Stimulated activated CD4-positive, alpha-beta T cell treated with anti-CD3 and anti-CD28 coated beads, TNF-alpha, amount 100 ng/mL, for 24 hours (primary cell): ENCODE measurements at places on chromosomes 4 and X.

DNA sequence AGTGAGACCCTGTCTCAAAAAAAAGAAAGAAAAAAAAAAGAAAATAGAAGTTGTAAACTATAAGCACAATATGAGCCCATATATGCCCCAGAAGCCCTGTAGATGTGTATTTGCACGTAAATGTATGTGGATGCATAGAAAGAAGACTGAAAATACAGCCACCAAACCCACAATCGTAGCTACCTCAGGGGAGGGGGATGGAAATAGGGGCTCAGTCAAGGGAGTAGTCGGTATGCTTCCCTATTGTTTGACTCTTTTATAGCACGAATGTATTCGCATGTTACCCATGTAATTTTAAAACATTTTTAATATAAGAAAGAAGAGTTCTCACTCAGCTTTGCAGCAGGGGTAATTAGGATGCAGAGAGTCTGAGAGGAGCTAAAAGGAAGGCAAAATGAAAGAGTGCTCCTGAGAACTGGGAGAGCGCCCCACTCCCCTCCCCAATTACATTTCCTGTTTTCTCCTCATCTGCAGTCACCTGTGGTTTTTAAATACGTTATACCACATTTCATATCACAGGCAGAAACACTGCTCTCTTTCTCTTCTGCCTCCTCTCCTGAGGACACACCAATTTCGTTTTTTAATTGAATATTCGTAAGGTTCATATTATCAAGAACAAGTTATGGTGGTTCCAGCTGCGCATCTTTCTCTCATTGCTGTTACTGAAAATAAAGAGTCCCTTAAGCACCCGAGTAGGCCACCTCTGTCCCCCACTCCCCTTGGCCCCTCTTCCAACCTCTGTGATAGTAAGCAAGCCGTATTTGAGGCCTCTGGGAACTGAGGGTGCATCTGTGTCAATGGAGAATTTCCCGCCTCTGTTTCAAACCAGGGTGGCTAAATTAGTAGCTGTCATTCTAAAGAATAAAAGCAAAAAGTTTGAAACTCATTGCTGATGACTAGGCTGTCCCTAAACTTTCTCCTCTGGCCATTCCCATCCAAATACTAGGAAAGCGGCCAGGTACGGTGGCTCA lies 10.7 kb downstream of the SEPTIN6 start:
- no peak for DNase-seq

- DNase-seq, result peak; percentile 7
Observed at GRCh38 chr4:74794382-74795010, at the start of gene BTC. TSS of gene BTC (minus strand) at chr4:74794523. CDS start at chr4:74794325, 198 bp downstream.

DNA sequence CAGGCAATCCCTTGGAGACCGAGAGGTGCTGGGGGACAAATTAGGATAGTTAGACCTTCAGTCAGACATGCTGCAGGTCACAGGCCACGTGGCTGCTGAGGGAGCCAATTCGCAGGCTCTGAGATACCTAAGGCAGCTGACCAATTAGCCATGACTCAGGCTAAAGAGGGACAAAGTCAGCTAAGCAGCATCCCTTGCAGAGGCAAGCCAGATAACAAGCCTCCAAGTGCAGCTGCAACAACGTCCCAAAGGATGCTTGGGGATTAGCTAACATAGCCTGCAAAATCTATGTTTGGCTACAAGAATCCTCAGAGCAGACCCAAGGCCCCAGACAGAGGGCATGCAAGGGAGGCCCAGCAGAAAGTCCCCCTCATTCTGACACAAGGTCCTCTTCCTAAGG lies 93.5 kb downstream of the SEL1L3 start:
- DNase-seq, result no peak

DNA sequence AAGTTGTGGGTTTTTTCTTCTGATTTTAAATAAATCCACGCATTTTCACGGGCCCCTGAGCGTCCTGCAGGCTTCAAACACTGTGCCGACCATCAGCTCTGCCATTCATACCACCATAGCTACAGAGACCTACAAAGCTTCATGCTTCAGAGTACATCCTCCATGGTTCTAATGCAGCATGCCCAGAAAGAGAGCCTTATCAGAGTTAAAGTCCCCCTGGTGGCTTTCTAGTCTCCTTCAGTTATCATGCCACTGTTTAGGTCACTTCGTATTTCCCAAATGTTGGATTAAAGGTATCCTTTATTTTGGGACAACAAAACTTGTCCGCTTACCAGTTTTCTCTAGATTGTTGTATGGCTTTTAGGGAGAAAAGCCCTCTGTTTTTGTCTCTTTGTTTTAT lies 66.7 kb upstream of the VCX2 start:
- no peak for DNase-seq

DNA sequence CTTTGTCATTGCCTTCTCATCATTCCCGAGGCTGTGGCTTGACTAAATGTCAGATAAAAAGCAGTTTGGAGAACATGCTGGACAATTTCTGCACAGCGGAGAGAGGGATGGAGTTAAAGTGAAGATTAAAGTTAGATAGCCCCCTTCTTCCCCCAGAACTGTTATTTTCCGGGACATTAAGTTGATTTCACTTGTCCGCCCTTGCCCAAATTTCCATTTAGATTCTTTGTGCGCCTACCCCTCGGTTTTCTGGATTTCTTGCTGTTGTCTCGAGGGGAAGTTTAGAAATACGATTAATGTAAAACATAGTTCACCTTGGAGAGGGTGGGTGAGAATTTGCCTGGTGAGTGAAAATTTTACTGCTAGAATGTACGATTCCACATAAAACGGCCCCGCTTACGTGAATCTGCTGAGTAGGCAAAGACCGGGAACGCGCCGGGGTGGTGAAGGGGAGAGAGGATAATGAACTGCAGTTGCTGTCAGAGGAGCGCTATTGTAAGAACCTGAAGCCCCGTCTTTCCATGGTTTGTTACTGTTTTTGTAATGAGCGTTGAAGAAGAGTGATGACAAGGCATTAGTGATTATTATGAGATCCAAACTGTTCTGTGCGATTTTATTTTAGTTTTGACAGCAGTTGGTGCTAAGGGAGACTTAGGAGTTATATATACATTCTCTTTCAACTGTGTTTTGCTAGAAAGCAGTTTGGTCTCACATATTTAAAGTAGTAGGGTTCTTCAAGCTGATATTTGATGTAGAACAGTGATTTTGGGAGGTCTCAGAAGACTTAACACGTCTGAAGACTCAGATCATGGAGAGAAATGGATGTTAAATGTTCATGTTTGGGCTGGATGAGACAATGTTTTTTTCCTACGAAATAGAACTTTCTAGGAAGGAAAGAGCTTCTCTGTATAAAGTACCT lies 73.0 kb downstream of the AFF1 start:
- peak; percentile 14 for DNase-seq

DNA sequence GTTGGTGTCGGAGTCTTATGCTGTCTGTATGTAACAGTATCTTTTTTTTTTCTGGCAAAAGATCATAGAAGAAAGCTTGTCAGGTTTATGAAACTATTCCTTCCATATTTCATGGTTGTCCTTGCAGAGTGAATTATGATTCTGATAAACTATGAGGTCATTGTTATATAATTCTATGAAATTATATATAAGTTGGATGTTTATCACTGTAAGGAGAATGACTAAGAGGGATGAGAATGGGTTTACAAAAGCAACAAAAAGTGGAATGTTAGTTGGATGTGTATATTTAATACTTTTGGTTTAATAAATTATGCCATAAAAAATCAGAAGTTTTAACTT lies 43.1 kb downstream of the RAPGEF2 start:
- no peak for DNase-seq

GRCh38 chrX:71541210-71542022 lies 8.5 kb downstream of the OGT start:
- no peak for DNase-seq

DNA sequence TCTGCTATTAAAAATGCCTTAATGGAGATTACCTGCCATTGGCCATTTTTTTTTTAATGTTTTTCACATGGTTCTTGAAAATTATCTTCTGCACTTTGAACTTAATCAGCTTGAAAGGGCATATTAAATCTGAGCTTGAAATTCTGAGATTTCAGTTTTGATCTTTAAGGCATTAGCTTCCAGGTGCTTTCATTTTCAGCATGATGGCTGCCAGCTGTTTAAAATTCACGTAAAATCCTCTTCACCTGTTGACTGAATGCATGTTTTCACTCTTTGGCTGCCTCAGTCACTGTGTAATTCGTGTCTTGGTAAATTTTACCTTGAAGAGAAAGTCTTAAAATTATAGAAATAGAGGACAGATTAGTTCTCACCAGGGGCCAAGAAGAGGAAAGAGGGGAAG lies 39.6 kb downstream of the SMAD1 start:
- no peak for DNase-seq

GRCh38 chrX:120468479-120468824 lies 644 bp downstream of the LAMP2 start:
- DNase-seq, result no peak

DNA sequence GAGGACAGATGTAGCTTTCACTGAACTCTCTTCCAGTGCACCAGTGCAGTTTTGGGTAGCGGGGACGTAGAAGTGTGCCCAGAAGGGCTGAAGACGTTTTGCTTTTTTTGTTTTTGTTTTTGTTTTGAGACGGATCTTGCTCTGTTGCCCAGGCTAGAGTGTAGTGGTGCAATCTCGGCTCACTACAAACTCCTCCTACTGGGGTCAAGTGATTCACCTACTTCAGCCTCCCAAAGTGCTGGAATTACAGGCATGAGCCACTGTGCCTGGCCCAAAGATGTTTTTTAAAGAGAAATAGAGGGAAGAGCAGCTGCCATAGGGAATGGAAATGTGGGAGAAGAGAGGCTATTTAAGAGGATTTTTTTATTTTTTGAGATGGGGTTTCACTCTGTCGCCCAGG lies 74.4 kb upstream of the ACSL1 start:
- no peak for DNase-seq

GRCh38 chr4:7328913-7329638 lies 105.7 kb downstream of the PSAPL1 start:
- DNase-seq, result no peak
